ENCODE measurements at places on chromosomes 1 and 21.

DNA sequence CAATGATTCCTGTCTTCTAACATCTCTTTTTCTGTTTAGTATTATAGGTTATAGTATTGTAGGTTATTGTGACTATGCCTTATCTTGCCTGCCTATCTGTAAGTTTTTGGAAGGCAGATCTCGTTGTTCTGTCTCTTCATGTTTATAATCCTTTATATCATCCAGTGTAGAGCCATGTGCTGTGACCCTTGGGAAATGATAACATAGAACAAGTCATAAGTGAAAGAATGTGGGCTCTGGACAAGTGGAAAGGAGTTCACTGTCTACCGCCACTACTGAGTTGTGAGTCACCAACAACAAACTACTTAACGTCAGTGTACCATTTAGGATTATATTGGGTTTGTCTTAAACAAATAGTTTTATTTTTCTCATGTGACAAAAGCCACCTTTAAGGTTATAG lies 139.3 kb downstream of the LYPLAL1 start:
- no peak for DNase-seq

DNA sequence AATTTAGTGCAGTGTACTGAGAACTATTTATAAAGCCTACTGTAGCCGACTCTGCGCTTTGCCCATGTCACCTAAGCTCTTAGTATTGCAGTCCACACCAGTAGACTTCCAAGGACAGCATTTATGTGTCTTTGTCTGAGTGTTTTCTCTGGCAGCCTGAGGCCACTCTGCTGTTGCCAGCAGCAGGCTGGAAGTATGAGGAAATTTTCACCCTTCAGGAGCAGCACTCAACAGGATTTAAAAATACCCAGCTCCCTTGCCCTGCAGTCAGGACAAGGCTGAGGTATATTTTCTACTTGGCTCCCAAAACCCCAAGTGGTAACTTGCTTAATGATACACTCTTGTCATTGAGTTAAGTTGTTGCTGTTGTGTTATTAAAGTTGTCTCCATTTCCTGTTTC lies 230.1 kb downstream of the SRGAP2C start:
- DNase-seq: no peak

GRCh38 chr1:109728870-109729269 lies 12.0 kb downstream of the GSTM3 start:
- DNase-seq: no peak

- no peak for DNase-seq
Observed at GRCh38 chr1:180862305-180862704, 50.4 kb upstream of the KIAA1614 start.

DNA sequence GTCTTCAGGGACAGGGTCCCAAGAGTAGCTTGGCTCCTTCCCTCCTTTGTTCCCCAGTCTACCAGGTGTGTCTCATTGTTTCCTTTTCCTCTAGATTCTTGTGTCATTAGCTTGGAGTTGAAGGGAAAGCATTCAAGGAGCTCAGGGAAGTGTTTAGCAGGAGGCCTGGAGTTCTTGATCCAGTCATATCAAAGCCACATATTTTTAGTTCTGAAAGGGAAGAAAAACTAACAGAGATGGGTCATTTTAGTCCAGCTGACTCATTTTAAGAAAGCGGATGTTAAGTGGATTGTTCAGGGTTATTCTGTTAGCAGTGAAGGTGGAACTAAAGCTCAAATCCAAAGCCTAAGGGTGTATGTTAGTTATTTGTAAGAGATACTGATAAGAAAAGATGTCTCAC lies 721 bp downstream of the C1orf54 start:
- DNase-seq: no peak

DNA sequence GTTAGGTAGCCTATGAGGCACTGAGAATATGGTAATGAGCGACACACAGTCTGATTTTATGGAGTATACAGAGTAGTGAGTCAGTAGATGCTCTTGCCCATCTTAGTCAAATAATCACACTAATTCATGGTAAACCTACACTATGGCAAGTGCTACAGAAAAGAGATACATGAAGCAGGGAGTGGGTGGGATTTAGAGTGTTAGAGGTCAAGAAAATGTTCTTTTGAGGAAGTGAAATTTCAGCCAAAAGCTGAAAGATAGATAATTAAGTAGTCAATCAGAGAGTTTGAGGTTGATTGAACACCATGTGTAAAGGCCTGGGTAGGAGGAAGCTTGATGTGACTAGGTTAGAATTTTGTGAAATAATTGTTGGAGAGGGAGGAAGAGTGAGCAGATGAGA lies 14.7 kb downstream of the MDM4 start:
- no peak for DNase-seq

- no peak for DNase-seq
Observed at GRCh38 chr1:33866281-33866680, 2.4 kb downstream of the HMGB4 start.

GRCh38 chr1:227764019-227764391 lies 28.8 kb downstream of the SNAP47 start:
- DNase-seq: no peak

- DNase-seq: no peak
Observed at GRCh38 chr21:14088391-14088790, 122.4 kb downstream of the LIPI start.

Data from activated CD4-positive, alpha-beta T cell treated with anti-CD3 and anti-CD28 coated beads for 48 hours (primary cell).